ENCODE measurements at places on chromosomes 7 and 10.

- no peak for DNase-seq
These were observed 342.7 kb downstream of the LRMDA start for GRCh38 chr10:75773813-75774782.

DNA sequence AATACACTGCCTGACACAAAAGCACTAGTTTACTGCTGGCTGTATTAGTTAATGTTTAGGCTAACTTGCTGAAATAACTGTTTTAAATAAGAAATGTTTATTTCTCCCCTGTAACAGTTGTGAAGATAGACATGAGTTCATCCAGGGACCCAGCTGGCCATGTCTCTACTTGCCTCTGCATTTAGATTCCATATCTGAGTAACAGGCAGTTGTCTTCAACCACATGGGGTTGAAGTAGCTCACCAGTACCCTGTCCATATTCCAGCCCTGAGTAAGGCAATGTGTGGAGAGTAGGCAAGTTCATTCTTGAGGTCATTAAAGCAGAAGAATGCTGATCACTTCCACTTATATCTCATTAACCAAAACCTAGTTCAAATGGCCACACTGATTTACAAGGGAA lies 31.1 kb upstream of the RSBN1L start:
- DNase-seq: no peak

GRCh38 chr7:151399305-151399601 lies 10.6 kb downstream of the WDR86 start:
- no peak for DNase-seq

DNA sequence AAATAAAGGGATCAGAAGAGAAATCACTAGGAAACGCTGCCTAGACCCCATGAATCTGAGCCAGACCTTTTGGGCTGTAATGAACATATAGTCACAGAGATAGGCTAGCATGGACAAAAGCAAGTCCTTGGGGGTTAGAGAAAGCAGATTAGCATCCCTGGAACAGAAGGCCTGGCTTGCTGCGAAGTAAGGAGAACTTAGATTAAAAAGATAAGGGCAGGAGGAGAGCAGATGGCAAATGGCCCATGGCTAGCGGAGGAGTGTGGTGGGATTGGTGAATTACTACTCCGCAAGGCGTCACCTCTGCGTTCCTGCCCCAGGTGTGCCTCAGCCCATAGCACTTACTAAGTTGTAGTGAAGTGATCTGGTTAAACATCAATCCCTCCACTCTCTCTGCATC lies 92.3 kb upstream of the ZNF438 start:
- DNase-seq: no peak

DNA sequence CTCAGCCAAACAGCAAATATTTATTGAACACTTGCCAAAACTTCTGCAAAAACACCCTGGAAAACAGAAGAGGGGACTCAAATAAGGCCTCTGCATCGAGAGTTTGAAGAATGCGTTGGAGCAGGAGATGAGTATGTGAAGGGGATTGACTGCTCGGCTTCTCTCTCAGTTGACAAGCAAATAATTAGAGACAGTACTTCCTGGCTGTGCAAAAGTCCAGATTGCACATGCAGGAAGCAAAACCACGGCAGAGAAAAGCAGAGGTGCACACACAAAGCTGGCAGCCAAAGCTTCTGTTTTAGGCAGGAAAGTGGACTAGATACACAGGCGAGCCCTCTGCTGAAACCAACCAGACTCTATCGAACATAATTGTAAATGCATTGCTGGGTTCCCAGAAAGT lies 343.6 kb upstream of the MGMT start:
- DNase-seq: no peak

- no peak for DNase-seq
These were observed 130.6 kb upstream of the EFCAB10 start for GRCh38 chr7:105711726-105712402.

All from activated T-cell treated with anti-CD3 and anti-CD28 coated beads for 1 hour (primary cell).